ENCODE measurements at places on chromosomes 6 and 20.
A peak's percentile ranks its signal among the peaks of the same experiment; 100 is the strongest.

DNA sequence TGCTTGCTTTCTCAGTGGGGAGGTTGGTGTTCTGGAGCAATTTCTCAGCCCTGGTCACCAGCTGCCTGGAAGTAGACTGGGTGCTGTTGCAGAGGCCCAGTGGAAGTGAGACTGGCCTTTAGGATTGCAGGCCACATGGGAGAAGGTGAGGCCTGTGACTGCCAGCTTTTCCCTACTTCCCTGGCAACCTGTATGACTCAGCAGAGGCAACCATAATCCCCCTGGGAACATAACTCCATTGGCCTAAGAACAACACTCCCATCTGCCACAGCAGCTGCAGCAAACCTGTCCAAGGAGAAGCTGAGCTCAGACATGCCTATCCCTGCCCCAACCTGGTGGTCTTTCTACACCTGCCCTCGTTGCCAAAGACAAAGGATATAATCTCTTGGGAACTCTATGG is 473.5 kb upstream of the SPTLC3 start:
- DNase-seq, result no peak

DNA sequence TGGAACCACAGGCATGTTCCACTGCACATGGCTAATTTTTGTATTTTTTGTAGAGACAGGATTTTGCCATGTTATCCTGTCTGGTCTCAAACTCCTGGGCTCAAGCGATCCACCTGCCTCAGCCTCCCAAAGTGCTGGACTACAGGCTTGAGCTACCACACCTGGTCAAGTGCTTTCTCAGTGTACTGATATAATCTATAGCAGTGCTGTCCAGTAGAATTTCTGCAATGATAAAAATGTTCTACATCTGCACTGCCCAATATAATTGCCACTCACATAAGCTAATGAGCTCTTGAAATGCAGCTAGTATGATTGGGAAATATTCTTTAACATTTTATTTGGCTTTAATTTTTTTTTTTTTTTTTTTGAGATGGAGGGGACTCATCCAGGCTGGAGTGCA is 64.2 kb downstream of the C6orf52 start:
- DNase-seq, result no peak

GRCh38 chr20:32152421-32153155 is 43.1 kb downstream of the TM9SF4 start:
- DNase-seq, result no peak

DNA sequence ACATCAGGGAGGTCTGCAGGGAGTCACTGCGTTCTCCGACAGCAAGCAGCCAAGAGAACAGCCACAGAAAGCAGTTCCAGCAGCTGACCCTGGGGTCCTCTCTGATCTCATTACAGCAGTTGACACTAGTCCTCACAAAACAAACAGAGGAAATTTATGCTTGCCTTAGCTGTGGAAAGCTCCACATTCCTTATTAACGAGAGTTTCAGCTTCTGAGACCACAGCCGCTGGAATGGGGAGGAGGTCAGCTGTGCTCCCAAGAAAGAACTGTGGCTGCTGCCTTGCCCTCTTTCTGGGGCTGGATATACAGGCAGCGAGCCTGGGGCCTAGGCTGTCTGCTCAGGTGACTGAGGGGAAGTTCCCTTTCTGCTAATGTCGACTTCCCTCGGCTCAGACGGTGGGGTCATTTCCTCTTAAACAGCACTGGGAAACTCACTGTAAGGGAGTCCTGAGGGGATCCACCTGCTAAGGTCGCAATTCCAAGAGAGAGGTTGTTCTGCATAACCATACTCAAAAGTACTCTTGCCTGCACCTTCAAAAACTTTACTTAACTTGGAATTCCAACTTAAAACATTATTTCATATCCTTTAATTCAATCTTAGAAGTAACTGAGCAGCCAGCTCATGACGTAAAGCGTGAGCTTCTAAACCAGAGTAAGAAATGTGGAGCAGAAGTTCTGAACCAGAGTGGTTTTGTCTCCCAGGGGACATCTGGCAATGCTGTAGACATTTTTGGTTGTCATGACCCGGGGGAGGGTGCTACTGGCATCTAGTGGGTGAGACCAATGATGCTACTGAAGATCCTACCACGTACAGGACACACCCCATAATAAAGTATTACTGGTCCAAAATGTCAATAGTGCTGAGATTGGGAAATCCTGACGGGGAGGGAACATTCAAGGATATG is 80.3 kb downstream of the BACH2 start:
- DNase-seq, result no peak

DNA sequence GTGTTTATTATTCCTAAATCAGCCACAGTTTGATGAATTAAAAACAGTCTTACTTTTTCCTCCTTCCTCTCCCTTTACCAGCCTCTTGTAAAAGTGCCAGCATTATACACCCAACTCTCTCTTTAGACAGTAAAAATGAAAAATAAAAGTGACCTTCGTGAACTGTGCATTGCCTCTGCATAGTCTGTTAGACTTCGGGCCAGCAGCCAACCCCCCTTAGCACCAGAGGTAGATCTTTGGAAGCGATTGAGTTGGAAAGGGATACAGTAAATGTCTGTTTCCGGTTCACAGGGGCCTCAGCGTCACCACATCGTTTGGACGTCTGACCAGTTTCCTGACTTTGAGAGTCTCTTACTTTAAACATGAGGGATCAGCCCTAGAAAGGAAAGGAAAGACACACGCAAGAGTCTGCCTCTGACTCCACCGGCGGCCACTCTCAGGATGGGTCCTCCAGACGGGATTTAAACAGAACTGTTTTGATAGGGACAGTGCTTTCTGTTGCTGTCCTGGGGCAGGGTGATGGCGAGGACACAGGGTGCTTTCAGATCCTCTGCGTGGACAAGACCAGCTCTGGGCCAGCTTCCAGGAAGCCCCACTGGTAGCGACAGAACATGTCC is 206.6 kb upstream of the PREP start:
- peak; percentile 87 for DNase-seq

GRCh38 chr6:166245148-166245547 is 63.0 kb downstream of the PRR18 start:
- DNase-seq, result no peak

DNA sequence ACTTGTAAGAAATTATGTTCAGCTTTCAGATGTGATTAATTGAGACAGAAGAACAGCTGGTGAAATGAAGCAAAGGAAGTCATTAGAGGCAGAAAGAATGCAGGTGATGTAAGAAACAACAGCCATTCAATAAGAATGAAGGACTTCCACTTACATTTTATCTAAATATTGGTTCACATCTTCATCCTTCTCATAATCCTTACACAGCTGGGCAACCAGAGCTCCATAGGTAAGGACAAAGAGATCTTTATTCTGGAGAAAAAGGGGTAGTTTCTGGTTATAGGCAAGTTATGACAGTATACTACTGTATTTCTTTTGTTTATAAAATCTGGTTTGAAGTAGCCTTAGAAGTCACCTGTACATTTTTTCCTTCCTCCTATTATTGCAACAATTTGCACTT is 2.3 kb downstream of the TRAPPC3L start:
- no peak for DNase-seq

DNA sequence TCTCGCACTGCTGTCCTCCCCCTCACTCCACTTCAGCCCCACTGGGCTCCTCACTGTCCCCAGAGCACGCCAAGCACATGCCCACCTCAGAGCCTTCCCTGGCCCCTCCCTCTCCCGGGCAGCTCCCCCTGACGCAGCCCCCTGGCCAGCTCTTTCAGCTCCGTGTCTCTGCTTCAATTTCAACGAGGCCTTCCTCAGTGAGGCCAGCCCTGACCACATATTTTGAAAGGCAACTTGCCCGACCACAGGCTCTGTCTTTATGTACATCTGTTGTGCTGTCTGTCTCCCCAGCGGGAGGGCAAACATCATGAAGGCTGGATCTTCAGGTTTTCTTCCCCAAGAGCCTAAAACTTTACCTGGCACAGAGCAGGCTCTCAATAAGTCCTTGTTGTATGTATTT is 44.6 kb downstream of the JPH2 start:
- no peak for DNase-seq

- DNase-seq, result no peak
Measured at GRCh38 chr6:1558388-1558787, 51.3 kb upstream of the FOXC1 start.

DNA sequence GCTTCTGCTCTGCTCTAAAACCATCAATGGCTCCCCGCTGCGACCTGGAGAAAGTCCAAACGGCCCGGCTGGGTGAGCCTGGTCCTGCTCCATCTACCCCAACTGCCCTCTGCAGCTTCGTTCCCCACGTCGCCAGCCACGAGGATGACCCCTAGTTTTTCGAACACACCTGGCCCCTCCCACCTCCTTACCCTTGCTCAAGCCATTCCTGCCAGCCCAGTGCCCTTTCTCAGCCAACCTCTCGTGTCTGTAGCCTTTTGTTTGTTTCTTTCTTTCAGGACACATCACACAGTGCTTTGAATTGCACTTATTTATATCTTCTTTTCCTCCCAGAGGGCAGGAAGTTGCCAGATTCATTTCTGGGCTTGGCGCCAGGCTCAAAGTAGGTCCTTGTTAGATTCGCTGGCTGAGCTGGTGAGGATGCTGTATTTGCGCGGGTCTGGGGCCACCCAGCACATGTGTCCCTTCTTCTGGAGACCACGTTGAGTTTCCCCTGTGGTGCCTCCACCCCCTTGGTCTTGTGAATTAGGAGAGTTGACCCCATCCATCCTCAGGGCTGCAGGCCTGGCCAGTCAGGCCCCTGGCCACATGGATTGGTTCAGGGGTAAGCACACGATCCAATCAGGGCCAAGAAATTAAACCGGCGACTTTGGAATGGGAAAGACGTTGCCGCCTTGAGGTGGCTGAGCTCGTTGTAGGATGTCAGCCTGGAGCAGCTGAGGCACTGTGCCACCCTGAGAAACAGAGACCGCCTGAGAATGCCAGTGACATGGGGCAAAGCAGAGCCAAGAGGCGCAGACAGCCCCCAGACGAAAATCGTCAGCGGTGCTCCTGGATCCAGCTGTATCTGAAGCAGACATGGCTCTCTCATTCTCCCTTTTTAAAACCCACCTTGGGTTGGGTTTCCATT is 156.0 kb downstream of the CEBPB start:
- no peak for DNase-seq

- no peak for DNase-seq
Measured at GRCh38 chr20:46990596-46991104, 96.0 kb downstream of the EYA2 start.

DNA sequence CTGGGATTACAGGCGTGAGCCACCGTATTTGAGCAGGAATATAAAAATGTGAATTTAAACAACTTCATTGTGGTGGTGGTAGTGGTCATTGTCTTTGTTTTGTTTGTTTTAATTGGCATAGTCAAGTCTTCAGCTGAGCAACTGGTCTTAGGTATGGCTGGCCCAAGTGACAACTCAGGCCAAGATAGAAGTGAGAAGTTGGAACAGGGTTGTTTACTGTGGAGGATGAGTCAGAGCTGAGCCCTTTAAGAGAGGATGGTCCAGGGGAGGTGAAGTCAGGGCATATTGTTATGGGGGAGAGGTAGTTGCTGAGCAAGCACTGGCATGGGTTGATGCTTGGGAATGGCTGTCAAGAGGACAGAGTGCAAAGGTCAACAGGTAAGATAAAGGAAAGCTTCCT is 308.2 kb downstream of the FARS2 start:
- no peak for DNase-seq

GRCh38 chr6:33192105-33192646 is at the start of gene COL11A2:
Gene COL11A2 (minus strand): TSS chr6:33192467. CDS start chr6:33192240, 227 bp downstream.
- no peak for DNase-seq

- DNase-seq, result no peak
Measured at GRCh38 chr6:68071740-68072139, 563.3 kb upstream of the ADGRB3 start.

- no peak for DNase-seq
Measured at GRCh38 chr6:35072051-35072697, 69.0 kb downstream of the TCP11 start.

- DNase-seq, result no peak
Measured at GRCh38 chr20:2136275-2136674, 34.6 kb downstream of the STK35 start.

DNA sequence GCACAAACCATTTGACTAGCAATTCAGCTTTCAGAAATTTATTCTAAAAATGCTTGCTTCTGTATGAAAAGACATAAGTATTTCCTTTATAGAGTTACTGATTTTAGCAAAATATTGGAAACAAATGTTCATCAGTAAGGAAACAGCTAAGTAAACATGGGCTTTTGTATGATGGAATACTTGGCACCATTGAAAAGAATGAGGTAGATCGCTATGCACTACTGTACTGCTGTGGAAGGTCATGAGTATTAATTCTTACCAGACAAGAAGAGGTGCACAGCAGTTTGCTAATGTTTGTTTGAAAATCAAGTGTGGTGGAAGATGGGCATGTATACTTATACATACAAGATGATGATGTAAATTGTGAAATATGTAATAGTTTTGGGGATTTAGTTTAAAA is 73.0 kb downstream of the FARS2 start:
- no peak for DNase-seq

DNA sequence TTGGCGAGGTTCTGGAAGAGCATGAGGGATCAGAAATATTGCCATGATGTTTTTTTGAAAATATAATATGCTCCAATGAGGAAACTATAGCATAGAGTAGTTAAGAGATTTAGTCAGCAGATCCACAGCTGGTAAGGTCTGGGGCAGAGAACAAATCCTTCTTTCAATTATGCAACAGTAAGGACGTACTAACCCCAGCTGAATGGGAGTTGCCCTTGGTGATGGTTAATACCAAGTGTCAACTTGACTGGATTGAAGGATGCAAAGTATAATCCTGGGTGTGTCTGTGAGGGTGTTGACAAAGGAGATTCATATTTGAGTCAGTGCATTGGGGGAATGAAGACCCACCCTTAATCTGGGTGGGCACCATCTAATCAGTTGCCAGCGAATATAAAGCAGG is 745.5 kb upstream of the NRSN1 start:
- no peak for DNase-seq

GRCh38 chr6:106053484-106054205 is 32.5 kb upstream of the PRDM1 start:
- no peak for DNase-seq

DNA sequence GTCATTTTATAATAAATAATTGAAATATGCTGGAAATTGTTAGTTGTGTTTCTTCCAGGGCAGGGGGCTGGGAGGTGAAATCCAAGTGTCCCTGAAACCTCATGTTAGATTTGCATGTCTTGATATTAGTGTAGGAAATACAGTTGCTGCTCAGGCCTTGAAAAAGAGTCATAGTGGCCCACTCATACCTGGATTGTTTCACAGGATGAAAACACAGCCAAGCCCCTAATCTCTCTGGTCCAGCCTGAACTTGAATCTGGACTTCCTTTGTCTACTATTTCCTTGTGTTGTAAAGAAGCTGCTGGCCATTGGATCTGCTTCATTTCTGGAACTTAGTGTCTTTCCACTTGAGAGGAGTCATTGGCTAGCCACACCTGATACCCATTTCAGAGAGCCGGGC is 108.8 kb upstream of the JARID2 start:
- no peak for DNase-seq

DNA sequence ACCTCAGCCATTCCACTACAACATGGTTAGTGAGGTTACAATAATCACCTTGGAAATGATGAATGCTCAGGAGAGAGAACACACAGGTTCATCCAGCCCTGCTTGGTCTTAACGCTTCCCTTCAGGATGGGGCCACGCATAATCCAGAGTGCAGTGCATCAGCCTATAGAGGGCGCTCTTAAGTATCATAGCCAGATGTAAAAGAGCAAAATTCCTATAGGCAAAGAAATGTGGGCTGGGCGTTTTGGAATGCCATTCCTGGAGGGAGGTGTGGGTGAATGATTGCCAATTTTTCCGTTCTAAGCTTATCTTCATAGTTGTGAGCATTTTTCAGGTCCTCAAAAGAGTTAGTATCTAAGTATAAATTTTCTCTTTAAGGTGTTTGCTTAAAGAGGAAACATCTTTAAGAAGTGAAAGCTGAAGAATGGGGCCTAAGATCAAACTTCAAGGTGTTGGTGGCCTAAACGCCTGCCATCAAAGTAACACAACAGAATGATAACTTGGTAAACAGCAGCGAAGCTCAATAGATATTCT is 1.8 kb downstream of the RIPOR2 start:
- peak; percentile 26 for DNase-seq

All from NCI-H460 (cell line).